HEK293T (cell line): ENCODE measurements at places on chromosomes 13 and 19.

DNA sequence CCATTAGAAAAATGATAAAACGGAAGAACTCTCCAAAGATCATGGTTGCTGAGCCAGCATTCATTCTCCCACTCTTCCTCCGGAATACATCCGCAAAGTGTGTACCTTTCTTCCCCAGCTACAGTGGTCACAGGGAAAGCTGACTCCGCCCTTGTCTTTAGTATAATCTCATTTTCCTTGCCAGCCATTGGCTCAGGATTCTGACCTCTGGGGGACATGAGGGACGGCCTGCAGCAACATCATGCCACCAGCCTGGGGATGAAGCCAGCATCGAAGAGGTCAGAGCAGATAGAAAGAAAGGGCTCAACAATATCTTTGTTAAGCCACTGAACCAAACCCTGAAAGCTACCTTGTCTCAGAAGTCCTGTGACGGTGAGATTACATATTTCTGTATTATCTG lies 46.3 kb upstream of the TPP2 start:
- DNase-seq = no peak

- DNase-seq = no peak
Observed at GRCh38 chr19:32201636-32202051, 143.8 kb upstream of the ZNF507 start.

- DNase-seq = peak; percentile 75
Observed at GRCh38 chr19:50478901-50479715, 2.5 kb upstream of the GARIN5A start.

DNA sequence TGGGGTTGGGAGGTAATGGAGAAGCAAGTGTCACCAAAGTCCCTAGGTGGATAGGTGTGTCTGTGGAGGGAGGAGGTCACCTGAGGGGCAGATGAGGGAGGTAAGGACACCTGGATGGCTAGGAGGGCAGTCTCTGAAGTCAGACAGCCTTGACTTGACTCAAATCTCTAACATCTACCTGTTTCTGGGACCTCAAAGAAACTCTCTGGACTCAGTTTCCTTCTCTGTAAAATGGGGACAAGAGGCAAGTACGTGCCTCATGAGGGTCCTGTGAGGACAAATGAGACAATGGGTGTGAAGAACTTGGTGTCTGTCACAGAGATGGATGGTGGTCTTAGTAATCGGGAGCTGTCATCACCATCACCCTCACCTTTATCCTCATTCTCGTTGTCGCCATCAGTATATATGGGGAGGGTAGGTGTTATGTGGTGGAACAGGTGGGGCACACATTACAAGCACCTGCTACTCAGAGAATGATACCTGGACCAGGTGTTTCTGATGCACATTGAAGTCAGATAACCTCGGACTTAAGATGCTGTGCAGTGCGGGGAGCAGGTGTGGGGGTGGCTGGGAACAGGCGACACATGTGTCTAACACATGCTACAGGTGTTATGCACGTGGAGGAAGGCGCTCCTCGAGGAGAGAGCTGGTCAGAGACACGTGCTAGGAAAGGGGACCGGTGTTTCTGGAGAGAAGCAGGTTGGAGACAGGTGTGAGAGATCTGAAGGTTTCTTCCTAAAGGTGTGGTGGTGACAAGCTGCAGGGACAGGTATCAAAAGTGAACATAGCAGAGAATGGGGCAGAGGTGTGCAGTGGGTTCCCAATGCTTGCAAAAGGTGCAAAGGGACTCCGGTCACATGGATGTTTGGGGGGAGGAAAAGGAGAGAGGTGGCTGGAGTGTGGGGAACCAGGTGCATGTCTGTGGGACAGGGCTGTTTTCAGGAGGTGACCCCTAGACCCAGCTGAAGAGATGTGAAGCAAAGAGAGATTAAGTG lies 3.8 kb downstream of the ERFL start:
- DNase-seq = no peak

- no peak for DNase-seq
Observed at GRCh38 chr13:51958217-51958547, 53.1 kb downstream of the ATP7B start.

GRCh38 chr13:89401264-89401675 lies 1730.1 kb downstream of the SLITRK5 start:
- no peak for DNase-seq

GRCh38 chr13:23445794-23446193 lies 12.3 kb upstream of the SACS start:
- no peak for DNase-seq

- DNase-seq = no peak
Observed at GRCh38 chr13:46170687-46171086, 11.3 kb downstream of the LCP1 start.

DNA sequence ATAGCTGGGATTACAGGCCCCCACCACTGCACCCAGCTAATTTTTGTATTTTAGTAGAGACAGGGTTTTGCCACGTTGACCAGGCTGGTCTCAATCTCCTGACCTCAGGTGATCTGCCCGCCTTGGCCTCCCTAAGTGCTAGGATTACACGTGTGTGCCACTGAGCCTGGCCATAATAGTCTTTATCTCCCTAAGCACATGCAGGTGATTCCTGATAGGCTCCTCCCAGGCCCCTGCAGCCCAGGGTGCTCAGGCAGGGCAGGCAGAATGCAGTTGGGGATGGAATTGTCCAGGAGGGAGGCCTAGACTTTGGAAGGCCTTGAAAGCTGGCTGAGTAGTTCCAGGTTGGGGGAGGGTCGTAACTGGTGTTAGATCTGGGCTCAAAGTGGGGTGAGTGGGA lies 8.5 kb downstream of the ZNF526 start:
- DNase-seq = no peak

- DNase-seq = no peak
Observed at GRCh38 chr13:26247608-26248007, 6.3 kb upstream of the CDK8 start.

DNA sequence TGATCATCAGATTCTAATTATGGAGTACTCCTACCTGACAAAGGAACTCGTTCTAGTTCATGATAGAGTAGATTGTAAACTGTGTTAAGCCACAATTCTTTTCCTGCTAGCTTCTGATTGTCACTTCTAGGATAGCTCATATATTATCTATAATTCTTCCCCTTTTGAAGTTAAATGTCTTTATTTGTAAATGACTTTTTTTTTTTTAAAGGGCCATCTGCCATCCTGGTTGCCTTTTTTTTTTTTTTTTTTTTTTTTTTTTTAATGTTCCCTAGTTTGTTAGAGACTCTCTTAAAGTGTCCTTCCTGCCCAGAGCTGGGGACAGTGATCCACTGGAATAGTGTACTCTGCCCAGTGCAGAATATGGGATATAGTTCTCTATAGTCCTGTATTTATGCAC lies 4.3 kb downstream of the CHAMP1 start:
- DNase-seq = no peak

- no peak for DNase-seq
Observed at GRCh38 chr19:32265995-32266394, 79.4 kb upstream of the ZNF507 start.

GRCh38 chr13:107220245-107220644 lies 652.3 kb upstream of the ARGLU1 start:
- no peak for DNase-seq

DNA sequence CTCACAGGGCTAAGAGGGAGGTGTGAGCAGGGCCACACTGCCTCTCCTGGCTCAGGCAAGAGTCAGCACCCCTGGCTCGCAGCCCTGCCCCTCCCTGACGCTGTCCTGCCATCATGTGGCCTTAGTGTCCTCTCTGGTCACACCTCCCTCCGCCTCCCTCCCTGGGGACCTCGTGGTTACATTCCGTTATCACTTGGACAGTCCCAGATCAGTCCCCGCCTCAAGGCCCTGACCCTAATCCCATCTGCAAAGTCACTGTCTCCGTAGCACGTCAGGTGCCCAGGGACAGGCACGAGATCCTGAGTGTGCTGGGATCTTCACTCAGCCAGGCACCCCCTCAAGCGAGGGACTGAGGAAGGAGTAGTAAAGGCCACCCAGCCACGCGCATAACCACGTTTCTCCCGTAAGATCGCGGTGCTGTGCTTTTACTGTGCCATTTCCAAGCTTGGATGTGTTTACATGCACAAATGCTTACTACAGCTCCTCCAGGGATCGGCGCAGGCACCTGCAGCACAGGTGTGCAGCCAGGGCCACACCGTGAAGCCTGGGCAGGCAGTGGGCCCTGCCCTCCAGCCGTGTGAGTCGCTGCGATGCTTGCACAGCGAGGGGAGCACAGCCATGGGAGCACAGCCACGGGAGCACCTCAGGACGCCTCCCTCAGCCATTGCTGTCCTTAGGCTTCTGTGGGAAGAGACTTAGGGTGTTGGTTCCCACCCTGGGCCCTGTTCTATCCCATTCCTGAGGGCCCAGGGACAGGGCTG lies 10.7 kb upstream of the TMEM255B start:
- DNase-seq = no peak

DNA sequence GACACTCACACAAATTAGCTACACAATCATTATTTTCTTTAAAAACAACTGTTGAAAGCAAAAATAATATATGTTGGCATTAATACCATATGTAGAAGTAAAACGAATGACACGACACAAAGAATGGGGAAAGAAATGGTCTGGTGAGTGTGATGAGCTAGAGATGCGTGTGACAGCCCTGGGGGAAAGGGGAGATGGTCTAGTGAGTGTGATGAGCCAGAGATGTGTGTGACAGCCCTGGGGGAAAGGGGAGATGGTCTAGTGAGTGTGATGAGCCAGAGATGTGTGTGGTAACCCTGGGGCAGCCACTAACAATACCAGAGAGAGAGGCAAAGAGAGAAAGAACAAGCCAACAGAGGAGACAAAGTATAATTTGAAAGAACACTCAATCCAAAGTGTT lies 22.3 kb upstream of the LAMP1 start:
- no peak for DNase-seq

- no peak for DNase-seq
Observed at GRCh38 chr19:9041023-9041422, 30.8 kb upstream of the MUC16 start.

- DNase-seq = no peak
Observed at GRCh38 chr13:91196958-91197357, 150.5 kb upstream of the MIR17HG start.

DNA sequence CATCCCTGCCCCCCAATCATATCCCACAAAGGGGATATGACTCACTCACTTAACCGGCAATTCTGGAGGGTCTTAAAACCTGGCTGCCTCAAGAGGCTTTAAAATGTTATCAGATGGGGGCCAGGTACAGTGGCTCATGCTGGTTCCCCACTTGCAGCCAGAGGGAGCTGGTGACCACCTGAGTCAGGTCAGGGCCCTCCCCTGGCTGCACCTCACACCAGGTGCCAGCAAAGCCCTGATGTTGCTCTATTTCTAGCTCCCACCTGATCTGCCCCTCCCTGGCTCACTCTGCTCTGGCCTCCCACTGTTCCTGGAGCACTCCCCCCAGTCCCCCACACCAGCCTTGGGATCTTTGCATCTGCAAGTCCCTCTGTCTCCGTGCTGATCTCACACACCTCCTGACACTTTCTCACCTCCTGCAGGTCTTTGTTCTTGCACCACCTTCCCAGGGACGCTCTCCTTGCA lies 14.2 kb downstream of the HPN start:
- DNase-seq = no peak

GRCh38 chr19:14155371-14155770 lies 19.0 kb upstream of the ASF1B start:
- no peak for DNase-seq

- DNase-seq = peak; percentile 21
Observed at GRCh38 chr13:112056284-112056727, 10.6 kb upstream of the SOX1 start.

DNA sequence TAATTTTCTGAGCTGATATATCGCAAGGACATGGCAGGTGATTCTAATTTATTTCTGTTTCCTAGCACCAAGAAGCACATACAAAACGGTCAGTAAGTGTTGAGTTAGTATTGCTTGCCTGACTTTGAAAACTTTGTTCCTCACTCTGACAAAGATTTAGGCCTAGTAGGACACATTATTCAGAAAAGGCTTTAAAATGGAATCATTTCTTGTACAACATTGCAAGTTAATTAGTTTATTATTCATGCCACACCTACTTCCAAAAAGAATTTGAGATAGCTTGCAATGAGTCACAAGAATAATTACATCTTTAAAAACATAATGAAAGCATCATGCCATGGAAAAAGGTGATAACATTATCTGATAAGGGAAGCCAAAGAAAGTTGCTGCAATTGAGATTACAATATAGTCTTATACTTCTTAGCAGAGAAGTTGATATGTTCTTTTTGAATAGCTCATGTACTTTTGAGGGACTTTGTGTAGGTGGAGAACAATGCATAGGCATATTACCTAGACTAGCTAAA lies 474.2 kb downstream of the KLF5 start:
- no peak for DNase-seq

- DNase-seq = no peak
Observed at GRCh38 chr13:75871059-75871458, 234.9 kb downstream of the LMO7 start.

DNA sequence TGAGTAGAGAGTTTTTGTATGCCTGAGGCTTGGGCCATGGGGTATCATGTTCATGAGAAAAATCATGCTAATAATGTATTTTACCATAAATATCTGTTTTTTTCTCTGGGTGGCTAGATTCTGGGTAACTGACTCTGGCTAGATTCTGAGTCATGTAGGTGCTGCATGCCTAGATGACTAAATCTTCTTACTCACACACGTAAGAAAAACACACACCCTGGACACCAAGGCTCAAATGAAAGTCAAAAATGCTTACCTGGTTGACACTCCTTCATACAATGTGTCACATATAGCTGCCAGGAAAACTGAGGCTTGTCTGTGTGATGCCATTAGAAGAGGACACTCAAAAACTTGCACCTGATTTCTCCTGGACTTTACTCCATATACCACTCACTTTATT lies 597.4 kb upstream of the SLITRK1 start:
- no peak for DNase-seq

GRCh38 chr13:37369616-37370015 lies 229.0 kb downstream of the POSTN start:
- no peak for DNase-seq

DNA sequence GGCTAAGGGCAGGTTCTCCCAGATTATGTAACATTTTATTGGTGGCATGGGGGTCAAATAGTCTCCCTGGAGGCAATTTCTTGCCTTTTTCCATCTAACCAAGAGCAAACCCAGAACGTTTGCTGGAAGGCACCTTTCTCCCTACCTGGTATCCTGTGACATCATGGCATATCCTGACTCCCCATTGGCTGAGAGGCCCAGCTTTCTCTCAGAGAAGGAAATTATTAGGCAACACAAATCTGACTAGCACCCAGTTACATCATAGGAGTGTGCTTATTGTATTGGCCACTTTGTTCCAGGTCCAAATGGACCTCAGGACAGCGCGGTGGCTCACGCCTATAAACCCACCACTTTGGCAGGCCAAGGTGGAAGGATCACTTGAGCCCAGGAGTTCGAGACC lies 13.0 kb downstream of the NTN5 start:
- DNase-seq = no peak

DNA sequence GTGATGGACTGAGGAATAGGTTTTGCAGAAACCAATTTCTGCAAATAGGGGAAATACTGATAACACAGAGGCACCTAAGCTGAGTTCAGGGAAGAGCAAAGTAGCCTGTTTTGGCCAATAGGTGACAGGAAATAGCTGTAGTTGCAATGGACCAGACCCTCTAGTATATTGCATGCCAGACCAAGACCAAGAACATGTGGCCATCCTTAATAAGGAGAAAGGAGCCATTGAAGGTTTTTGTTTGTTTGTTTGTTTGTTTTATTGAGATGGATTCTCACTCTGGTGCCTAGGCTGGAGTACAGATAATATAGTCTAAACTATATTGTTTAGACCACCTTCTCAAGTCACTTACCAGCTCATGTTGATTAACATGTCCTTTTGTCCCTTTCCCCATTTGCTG lies 101.5 kb downstream of the ZNF557 start:
- DNase-seq = no peak
